ENCODE measurements at places on chromosomes 4 and X.

- no peak for DNase-seq
Measured at GRCh38 chr4:4386736-4387392, at the start of gene NSG1. Gene NSG1, plus strand, starts transcription at chr4:4387102. Its CDS starts 528 bp downstream, at chr4:4387630.

DNA sequence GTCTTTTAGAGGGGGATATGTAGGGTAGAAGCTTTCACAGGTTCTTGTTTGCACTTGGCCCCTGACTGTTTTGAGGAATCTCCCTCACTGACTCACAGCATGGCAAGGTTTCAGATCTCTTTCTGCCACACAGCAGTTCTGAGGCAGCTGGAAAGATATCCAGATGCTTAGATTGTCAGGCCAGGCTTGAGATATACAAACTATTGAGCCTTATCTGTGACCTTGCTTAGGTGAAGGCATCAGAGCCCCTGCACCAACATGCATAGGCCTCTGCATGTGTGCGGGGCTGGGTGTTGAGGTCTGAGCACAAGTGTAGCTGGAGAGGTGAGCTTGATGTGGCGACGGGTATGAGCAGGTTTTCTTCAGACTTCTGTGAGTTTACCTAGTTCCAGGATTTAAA, 80.9 kb upstream of the MSANTD1 start:
- DNase-seq, result no peak

GRCh38 chr4:150591904-150592303, 10.0 kb downstream of the MAB21L2 start:
- no peak for DNase-seq

- no peak for DNase-seq
Measured at GRCh38 chrX:84216881-84217280, 28.9 kb upstream of the RPS6KA6 start.

GRCh38 chr4:184553891-184554290, 79.5 kb upstream of the IRF2 start:
- no peak for DNase-seq

- DNase-seq, result no peak
Measured at GRCh38 chr4:130636486-130636885, 1540.5 kb downstream of the C4orf33 start.

DNA sequence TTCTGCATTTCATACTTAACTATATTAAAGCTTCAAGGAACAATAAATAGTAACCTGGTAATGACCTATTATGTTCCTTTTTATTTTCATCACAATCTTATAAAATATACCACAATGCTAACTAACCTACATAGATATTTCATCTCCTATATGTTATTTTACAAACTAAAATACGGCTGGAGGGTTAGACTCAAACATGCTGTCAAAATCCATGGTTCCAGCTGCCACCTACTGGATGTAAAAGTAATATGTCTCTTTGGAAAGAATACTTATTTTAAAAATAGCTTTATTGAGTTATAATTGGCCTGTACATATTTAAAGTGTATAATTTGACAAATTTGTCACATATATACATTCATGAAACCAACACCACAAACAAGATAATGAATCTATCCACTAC, 15.0 kb downstream of the RGN start:
- no peak for DNase-seq

- no peak for DNase-seq
Measured at GRCh38 chr4:143482840-143483239, 30.7 kb upstream of the SMARCA5 start.

- no peak for DNase-seq
Measured at GRCh38 chr4:26365537-26366150, 44.8 kb downstream of the RBPJ start.

DNA sequence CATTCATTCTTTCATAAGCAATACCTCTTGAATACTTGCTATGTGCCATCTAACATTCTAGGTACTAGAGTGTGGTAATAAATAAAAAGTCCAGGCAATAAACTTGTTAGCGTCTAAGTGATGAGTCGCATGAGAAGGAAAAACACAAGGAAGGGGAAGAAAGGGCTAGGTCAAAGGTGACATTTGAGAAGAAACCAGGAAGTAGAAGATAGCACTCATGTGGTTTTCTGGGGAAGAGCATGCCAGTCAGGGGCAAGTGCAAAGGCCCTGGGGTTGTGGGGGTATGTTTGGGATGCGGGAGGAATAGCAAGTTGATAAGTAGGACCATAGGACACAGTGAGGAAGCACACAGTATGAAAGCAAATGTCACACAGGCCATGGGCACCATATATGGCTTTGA, 157.0 kb downstream of the TSPAN5 start:
- DNase-seq, result no peak

GRCh38 chrX:111352424-111352823, 59.6 kb downstream of the DCX start:
- peak; percentile 24 for DNase-seq

GRCh38 chr4:6123976-6124375, 76.4 kb downstream of the JAKMIP1 start:
- no peak for DNase-seq

DNA sequence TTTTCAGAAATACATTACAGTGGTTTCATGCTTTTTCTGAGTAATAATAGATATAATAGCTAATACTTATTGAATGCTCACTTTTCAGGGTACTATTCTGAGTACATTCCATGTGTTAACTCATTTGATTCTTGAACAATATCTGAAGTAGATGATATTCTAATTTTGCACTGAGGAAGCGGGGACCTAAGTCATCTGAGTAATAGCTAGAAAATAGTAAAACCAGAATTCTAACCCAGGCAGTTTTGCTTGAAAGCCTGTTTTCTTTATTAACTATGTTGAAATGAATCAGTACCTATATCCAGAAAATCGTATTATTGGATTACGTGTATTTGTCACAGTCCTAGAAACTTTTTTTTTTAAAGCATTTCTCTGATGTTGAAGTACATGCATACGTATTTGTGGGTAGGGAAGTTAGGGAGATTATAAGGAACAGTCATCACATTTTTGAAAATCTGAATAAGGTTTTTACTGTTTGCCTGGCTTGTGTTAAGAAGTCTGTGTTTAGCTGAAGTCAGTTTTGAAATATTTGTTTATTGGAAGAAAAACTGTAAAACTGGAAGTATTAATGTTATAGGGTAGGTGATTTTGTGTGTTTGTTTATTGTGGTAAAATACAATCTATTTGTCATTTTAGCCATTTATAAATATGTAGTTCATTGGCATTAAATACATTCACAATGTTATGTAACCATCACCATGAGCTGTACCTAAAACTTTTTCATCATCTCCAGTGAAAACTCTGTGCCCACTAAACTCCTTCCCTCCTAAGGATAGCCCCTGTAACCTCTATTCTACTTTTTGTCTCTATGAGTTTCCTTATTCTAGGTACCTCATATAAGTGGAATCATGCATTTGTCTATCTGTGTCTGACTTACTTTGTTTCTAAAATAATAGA, 55.3 kb downstream of the FIP1L1 start:
- no peak for DNase-seq

- DNase-seq, result no peak
Measured at GRCh38 chr4:118866442-118866841, 22.2 kb upstream of the SYNPO2 start.

- DNase-seq, result no peak
Measured at GRCh38 chrX:34426334-34426733, 230.8 kb downstream of the TMEM47 start.

DNA sequence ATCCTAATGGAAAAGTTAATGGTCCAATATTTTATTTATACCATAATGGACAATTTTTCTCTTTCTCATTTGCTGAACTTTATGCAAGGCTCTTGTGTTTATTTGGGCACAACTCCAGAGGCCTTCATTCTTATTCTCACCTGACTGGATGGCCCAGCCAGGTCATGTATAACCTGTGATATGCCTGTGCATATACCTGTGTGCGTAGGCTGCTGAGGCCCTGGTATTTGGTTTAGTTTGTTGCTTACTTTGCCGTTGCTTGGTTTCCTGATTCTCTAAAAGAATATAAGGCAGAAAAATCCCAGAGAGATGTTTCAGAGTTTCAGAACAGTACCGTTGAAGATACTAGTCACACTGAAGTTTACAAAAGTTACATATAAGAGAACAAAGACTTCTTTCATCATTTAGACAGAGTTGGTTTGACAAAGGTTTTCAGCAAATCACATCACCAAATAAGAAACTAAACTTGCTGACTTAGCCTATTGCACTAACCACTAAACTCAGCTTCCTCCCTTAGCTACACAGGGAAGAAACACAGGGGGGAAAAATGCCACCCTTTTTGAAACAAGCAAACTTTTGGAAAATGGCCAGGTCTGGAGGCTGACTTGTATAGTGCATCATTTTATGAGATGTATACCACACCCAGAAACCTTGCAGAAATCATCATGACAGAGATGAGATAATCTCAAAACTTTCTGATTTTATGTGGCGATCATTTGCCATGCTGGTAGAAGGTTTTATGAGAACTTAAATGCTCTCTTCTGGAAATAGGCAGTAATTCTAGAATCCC, 248.5 kb downstream of the GRIA3 start:
- no peak for DNase-seq

DNA sequence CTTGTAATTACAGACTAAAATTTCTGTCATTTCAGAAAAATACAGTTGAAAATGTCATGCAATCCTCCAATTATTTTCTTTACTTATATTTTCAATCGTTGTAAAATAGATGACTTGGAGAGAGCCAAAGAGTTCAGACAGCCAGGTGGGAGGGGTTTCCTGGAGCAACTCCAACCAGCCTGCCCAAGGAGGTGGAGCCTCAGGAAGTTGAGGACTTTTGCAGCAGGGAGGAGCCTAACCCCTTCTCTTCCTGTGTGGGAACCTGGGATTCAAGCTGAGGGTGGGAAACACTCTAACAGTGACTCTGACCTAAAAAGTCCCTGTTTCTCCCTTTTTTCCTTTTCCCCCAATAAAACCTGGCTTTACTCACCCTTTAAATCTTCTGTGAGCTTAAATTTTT, 72.2 kb upstream of the GABRG1 start:
- DNase-seq, result no peak

- DNase-seq, result no peak
Measured at GRCh38 chrX:13419276-13419675, 99.4 kb upstream of the ATXN3L start.

- DNase-seq, result no peak
Measured at GRCh38 chr4:178080312-178080711, 638.1 kb upstream of the AGA start.

DNA sequence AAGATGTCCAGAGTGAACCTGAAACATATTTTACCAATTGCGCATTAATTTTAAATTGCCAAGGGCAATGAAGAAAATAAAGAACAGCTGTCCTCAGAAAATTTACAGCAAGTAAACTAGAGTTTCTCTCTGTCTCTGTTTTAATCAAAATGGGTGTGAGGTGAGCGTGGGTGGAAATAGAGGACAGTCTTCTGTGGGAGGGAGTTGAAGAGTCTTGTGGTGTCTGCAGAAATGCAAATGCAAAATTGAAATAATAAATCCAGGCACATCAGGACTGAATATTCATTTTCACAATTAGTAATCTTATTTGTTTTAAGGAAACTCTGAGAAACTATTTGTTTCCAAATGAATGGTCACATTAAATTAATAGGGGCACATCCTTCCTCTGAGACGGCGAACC, 192.0 kb downstream of the ARHGAP10 start:
- DNase-seq, result no peak

DNA sequence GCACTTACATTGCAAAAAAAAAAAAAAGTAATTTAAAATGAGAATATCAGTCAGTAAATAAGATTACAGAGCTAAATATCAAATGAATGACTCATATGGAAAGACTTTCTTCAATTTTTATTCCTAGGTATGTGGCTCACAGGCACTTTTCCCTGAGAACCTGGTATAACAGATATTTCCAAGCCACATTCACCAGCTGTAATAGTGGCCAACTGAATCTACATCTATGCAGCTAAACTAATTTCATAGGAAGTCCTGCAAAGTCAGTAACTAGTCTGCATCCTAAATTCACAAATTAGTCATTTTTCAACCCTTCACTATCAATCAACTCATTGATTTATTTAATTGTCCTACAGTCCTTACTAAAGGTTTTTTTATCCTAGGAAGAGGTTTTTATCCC, 5.6 kb downstream of the PDE5A start:
- no peak for DNase-seq

GRCh38 chr4:2042204-2042946, 16.8 kb upstream of the NAT8L start:
- DNase-seq, result no peak

DNA sequence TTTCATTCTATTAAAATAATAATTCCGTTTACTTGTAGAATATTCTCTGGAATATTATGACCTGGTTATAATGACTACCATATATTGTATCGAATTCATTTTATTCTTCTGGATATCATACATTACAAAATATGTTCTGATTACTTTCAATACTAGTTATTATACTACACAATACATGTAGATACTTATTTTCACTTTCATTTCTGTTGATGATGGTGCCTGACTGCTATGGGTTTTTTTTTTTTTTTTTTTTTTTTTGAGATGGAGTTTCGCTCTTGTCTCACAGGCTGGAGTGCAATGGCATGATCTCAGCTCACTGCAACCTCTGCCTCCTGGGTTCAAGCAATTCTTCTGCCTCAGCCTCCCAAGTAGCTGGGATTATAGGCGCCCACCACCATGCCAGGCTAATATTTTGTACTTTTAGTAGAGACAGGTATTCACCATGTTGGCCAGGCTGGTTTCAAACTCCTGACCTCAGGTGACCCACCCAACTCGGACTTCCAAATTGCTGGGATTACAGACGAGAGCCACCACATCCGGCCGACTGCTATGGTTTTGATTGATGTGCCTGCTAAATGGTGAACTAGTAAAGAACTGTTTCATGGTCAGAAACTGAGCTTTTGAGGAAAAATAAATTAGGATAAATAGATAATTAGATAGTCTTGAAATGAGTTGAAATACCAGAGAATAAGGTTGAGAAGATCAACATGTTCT, 39.5 kb downstream of the PCDH10 start:
- DNase-seq, result no peak
